H54 (cell line): ENCODE measurements at places on chromosomes 7 and 10.
A peak's percentile ranks its signal among the peaks of the same experiment; 100 is the strongest.

- DNase-seq, result no peak
Measured at GRCh38 chr10:123017421-123018165, 8.8 kb downstream of the ACADSB start.

- no peak for DNase-seq
Measured at GRCh38 chr7:131489196-131489595, 67.2 kb downstream of the PODXL start.

- DNase-seq, result no peak
Measured at GRCh38 chr7:146002431-146003078, 114.0 kb upstream of the CNTNAP2 start.

GRCh38 chr7:84182301-84182700 lies 12.3 kb downstream of the SEMA3A start:
- DNase-seq, result no peak

GRCh38 chr7:77439572-77439971 lies 23.4 kb upstream of the GSAP start:
- DNase-seq, result no peak

DNA sequence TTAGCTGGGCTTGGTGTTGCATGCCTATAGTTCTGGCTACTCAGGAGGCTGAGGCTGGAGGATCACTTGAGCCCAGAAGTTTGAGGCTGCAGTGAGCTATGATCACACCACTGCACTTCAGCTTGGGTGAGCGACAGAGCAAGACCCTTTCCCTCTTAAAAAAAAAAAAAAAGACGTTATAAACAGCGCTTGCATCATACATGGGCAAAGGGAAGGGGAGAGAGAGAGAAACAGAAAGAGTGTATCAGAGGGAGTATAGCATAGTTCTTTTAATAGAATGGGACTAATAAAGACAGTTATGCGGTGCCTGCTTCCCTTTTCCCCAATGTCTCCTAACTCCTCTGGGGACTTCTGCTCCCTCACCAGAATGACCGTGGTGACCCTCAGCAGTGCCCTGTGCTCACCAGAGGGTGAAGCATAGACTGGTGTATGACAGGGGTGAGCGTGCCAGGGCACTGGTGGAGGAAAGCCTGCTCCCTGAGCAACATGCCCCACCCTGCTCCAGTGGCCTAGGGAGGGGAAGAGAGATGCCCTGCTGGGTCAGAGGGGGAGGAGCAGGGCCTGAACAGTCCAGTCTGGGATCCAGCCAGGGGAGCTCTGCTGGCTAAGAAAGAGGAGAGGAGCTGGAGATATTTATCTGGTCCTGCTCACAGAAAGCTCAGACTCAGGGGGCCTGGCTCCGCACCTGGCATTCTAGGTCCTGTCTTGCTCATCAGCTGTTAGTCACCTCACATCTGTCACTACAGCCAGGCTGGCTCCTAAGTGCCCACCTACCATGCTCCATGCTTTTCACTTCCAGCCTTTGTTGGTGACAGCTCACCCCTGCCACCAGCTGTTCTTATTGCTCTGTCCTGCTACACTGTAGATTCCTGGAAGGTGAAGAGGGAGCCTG lies 2.2 kb downstream of the PDZD7 start:
- peak; percentile 70 for DNase-seq

GRCh38 chr10:114043532-114044246 lies at the start of gene ADRB1:
ADRB1 (plus strand) TSS chr10:114043866; CDS start chr10:114044133, 267 bp downstream.
- peak; percentile 89 for DNase-seq

DNA sequence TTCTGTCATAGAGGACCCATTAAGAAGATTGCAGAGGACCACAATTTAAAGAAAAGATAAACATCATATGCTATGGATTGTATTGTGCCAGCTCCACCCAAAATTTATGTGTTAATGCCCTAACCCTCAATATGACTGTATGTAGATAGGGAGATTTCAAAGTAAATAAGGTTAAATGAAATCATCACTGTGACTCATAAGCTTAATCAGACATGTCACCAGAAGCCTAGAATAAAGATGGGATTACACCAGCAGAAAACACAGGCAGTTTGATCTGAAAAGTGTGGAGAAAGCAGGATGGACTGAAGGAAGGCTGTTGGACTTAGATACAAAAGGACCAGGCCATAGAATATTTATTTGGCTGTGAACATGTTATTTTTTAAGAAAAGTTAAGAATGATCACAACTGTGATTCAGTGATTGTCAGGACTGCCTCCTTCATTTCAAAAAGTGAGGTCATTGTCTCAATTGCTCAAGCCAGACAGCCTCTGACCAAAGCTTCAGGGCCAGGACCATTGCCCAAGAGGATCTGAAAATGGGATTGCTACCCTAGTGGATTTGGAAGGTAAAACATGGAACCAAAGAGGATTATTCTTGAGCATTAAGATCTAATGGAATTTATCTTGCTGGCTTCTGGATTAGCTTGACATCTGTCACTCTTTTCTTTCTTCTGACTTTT lies 270.8 kb upstream of the POM121L12 start:
- DNase-seq, result no peak
